Astrocyte of the spinal cord (primary cell): ENCODE measurements at places on chromosomes 3 and 15.

DNA sequence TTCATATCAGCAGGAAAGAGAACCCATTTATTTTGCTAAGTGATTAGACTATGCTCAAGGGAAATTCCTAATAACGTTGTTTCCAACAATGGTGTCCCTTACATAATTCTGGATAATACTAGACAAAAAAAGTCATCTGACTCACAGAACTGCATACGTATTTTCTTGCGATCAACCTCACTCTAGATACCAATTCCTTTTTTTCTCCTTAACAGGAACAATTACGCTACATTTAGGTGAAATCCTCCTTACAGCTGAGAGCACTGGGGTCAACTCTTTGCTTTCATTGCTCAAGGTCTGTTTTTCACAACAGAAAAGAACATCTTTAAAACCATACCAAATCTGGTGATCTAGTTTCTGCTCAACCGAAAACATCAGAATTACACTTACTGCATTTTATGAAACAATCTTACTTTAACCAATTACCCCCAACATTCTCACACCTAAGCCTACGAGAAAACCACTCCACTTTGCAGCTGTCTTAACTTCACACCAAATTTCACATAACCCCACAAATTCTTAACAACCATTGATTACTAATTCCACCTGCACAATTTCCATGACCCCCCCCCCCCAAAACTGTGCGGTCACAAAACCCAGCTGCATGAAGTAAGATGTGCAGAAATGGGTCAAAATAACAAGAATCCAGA, 61.2 kb upstream of the ICE2 start:
- DNase-seq, result no peak

DNA sequence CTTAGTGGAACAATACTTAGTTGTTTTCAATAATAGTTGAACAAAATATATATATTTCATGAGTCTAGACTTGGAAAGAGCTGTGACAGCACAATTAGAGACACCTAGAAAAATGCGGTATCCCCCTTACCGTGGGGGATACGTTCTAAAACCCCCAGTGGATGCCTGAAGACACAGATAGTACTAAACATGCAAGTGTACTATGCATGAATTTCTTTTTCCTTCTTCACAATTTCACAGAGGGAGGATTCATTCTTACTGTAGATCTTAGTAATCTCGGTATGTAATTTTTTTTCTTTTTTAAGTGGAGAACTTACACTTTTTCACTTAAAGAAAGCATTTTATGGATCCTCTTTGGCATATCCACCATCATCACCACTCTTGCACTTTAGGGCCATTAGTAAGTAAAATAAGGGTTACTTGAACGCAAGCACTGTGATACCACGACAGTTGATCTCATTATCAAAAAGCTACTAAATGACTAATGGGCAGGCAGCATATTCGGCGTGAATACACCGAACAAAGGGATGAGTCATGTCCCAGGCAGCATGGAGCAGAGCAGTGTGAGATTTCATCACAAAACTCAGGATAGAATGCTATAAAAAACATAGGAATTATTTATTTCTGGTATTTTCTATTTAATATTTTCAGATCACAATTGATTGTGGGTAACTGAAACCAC, 72.3 kb upstream of the ZNF280D start:
- DNase-seq, result peak; percentile 87

- no peak for DNase-seq
These were observed 140.6 kb downstream of the RYR3 start for GRCh38 chr15:33451385-33451784.

- DNase-seq, result no peak
These were observed 227.2 kb downstream of the CTNNB1 start for GRCh38 chr3:41426485-41426884.

GRCh38 chr3:123290107-123290930, 88.6 kb downstream of the SEC22A start:
- DNase-seq, result no peak

DNA sequence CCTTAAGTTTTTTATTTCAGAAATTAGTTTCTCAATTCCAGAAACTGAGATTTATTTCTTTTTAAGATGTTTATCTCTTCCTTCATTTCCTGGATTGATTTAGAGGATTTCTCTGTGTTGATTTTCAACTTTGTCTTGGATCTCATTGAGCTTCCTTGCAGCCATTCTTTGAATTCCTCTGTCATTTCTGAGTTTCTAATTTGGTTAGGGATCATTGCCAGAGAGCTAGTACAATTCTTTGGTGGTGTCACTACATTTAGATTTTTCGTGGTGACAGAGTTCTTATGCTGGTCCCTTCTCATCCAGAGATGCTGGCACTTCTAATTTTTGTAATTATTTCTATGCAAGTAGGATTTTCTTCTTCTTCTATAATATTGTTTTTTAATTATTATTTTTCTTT, 691.1 kb upstream of the NAALADL2 start:
- no peak for DNase-seq

GRCh38 chr3:45095916-45096526, 50.2 kb downstream of the CDCP1 start:
- DNase-seq, result no peak

DNA sequence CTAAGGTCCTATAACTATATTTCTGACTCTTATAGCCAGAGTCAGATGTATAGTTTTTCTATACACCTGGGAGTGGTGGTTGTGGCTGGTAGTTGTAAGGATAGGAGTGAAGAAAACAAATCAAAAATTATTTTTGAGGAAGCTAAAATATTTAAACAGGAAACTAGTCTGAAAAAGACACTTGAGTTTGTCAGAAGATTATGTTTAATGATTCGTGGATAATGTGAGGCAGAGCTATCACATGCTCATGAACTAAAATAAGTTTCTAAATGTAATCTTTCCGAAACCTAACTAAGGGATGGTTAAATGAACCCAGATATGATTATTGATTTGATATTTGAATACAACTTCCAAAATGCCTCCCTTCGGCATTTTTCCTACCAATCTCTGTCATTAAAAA, 30.4 kb downstream of the GABRR3 start:
- no peak for DNase-seq

- DNase-seq, result no peak
These were observed 167.8 kb downstream of the PTPRG start for GRCh38 chr3:61729038-61729634.

DNA sequence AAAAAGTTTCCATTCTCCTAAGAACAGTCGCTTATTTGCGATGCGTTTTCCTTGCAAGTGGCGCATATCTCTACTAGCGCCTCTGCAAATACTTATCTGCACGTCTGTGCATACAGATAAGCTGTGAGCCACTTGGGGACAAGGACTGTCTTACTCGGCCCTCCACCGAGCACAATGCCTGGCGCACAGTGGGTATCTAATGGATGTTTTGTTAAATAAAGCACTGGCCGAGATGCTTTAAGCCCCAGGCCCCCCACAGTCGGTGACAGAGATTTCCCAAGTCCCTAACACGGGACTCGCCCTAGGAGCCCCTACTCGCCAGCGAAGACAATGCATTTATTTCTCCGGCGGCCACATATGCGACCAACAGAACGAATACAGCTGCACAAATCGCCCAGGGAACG, 503 bp downstream of the HLTF start:
- DNase-seq, result peak; percentile 53

- DNase-seq, result no peak
These were observed 11.0 kb downstream of the VILL start for GRCh38 chr3:38001456-38002081.

DNA sequence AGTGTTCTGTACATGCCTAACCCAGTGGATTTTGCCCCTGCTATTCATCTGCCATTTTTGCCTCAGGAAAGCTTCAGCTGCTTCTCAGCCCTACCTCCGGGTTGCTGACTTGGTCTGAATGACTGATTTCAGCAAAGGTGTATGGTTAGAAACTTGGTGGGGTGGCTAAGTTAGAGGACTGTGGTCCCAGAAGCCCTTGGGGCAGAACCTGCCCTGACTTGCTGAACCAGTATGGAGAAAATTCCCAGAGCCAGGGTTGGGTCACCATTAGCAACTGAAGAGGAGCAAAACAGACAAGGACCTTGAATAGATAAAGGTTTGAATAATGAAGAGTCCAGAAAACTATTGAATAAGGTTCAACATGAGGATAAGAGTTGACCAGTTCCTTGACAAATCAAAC, 6.1 kb upstream of the WWTR1 start:
- DNase-seq, result no peak

GRCh38 chr15:98548139-98548971, 100.0 kb upstream of the IGF1R start:
- DNase-seq, result peak; percentile 51

GRCh38 chr3:129224984-129225393, 24.4 kb upstream of the COPG1 start:
- peak; percentile 41 for DNase-seq

DNA sequence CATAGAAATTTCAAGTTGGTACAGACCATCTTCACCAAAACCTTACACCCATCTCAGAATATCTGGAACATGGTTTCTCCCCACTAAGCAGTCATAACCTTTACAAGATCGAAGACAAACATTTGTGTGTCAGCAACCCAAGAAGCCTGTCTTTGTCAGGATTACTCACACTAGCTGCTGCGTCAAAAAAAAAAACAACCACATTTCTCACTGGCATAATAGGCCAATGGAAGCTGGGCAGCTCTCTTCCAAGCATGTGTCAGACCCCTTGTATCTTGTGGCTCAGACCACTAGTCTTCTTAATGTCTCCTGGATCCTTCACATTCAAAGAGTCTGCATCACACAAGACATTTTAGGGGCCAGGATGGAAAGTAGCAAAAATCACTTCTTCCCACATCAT, 266.9 kb upstream of the IGF1R start:
- DNase-seq, result no peak

GRCh38 chr3:164113371-164114332, 964.6 kb downstream of the SI start:
- DNase-seq, result no peak

DNA sequence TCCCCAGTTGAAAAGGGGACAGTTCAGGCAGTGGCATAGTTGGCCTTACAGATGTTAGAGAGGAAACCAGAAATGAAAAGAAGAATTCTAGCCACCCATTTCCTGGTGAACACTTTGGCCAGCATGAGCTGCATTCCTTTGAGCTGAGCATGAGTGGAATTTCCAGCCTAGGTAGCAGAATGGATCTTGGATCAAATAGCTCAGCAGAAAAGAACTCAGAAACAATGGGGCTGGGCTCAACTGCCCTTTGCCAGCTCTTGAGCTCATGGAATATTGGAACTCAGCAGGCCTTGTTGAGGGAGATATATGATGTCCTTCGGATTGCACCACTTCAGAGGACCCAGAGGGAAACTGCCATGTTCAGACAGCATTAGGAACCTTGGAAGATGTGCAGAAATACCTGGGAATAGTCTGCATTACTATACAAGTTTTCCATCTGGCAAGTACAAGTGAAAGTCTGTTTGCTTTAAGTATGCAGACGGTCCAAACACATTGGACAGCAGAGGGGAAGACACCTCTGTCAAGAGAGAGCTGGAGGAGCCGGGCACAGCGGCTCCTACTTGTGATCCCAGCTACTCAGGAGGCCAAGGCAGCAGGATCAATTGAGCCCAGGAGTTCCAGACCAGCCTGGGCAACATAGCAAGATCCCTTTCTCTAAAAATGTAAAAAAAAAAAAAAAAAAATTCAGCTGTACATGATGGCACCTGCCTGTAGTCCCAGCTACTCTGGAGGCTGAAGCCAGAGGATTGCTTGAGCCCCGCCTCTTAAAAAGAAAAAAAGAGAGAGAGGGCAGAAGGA, 3.1 kb upstream of the CDV3 start:
- DNase-seq, result peak; percentile 89

DNA sequence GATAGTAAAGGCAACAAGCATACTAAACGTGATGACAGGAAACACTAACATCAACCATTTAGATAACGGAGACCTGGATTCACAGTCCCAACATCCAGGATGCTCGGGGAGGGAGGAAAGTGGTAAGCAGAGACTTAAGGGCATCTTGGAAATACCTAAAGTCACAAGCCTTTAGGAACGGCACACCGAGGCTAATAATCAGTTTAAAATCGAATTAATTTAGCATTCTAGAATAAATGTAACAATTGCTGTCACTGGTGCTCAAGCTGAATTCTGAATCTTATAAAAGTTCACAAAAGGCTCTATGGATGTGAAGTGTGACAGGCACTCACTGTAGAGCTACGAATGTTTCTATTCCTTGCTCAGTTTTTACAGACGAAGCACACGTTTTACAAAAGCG, 1.3 kb downstream of the CD47 start:
- no peak for DNase-seq

DNA sequence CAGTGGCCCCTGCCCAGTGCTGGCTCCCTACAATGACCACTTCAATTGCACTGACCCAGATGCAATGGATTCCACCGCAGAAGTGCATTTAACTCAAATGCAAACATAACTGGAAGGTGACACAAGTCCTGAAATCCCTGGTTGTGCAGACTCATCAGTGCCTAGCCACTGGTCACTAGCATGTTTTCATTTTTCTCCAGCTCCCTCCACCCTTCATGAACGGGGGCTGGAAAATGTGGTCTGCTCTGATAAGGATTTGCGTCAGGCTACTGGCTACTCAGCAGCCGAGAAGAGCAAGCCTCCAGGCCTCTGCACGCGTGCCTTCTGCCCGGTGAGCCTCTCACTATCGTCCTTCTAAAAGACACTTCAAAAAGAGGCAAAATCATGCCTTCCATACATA, 27.4 kb upstream of the FURIN start:
- no peak for DNase-seq

DNA sequence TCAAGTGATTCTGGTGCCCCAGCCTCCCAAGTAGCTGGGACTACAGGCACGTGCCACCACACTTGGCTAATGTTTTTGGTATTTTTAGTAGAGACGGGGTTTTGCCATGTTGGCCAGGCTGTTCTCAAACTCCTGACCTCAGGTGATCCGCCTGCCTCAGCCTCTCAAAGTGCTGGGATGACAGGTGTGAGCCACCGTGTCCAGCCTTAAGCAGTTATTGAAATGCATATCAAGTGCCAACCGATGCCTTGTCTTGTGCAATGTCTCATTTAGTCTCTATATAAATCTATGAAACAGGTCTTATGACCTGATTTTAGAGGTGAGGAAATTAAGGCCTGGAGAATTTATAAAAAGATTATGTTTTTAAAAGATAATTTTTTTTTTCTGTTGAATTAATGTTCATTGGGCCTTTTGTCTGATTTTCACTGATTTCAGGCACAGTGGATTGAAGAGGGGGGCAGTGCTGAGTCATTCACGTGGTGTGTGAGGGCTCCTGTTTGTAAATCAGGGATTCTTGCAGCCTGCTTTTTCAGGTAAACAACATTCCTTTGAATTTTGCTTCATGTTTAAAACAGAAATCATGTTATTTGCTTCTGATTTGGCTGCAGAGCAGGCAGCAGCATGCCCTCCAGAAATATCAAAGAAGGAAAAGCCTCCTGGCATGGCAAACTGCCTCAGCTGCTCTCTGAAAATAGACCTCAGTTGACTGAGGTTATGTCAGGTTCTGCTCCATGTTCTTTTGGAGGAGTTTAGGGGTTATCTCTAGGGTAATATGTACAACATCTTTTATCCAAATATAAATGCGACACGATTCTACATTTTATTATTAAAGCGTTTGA, 407.0 kb upstream of the RGMA start:
- no peak for DNase-seq

DNA sequence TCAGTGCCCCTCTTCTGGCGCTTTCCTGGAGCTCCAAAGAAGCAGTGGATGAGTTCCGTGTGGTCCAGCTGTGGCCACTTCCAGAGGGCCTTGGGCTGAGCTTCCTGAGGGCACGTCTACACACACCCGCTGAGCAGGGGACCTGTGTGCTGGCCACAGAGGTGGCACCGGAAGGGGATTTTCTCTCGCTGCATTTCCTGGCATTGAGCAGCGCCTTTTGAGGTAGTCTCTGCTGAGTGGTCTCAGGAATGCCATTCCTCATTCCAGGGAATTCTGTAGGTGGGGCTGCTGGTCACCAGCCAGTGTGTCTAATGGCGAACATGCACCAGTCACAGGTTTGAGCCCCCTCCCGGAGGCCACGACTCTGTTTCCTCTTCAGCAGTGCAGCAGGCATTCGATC, 48.1 kb downstream of the AMOTL2 start:
- DNase-seq, result no peak
